H4 (cell line): ENCODE measurements at places on chromosomes 16 and 17. TPM values are rescaled to one million over a fixed set of nuclear protein-coding genes. Genes with fewer than 3 reads are reported as not detected.

SLC16A6 gene
- total RNA-seq, result 1.2 and 2.7 TPM in 2 replicates

EPX gene
- total RNA-seq, result 0.08 TPM in 1 of 2 replicates, not detected in the other

OR4D1 gene
- total RNA-seq, result 0.02 TPM in 1 of 2 replicates, not detected in the other

NAGS gene
- 1.0 and 3.1 TPM in 2 replicates for total RNA-seq

C16orf92 gene
- total RNA-seq, result not detected in 2 replicates

SCNN1B gene
- total RNA-seq, result not detected in 2 replicates

HAP1 gene
- 0.06 TPM in 1 of 2 replicates, not detected in the other for total RNA-seq

SLFN13 gene
- total RNA-seq, result 0.25 and 0.85 TPM in 2 replicates

DNA sequence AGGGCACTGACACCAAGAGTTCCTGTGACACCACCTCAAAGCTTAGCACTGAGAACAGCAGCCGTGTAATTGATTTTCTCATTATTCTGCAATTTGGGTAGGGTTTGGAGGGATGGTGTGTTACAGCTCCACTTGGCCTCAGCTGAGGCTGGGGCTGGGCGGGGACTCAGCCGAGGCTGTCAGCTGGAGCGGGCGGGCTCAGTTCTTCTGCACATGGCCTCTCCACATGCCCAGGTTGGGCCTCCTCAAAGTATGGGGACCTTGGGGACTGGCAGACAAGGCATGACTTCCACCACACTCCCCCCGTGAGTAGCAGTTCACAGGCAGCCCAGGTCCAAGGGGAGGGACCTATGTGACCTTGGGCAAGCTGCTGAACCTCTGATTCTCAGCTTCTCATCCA lies 171.5 kb downstream of the IRF8 start:
- DNase-seq, result no peak

DNA sequence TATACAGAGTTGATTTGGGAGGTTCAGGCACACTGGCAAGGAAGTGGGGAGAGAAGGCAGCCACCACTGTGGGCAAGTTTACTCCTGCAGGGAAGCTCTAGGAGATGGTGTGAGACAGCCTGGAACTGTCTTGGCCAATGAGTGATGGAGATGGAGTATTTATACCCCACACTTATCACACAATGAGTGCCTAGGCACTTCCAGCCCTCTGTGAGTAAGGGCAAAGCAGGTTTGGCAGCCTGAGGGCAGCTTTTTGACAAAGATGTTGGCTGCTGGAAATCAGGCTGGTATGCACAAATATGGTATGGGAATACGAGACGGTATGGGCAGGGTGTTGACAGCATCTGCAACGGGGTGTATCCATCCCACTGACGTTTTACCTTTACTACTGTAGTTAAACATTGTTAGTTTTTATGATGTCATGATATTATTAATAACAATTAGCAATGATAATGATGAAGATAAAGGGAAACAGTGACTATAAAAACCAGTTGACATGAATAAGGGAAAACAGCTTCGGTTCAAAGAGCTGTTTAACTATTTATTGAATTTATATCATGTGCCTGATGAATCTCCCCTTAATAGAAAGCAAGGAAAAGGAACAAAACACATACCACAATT lies 149.9 kb downstream of the CDK5R1 start:
- no peak for DNase-seq

- DNase-seq, result no peak
These were observed 8.8 kb upstream of the VPS4A start for GRCh38 chr16:69302301-69302700.

DNA sequence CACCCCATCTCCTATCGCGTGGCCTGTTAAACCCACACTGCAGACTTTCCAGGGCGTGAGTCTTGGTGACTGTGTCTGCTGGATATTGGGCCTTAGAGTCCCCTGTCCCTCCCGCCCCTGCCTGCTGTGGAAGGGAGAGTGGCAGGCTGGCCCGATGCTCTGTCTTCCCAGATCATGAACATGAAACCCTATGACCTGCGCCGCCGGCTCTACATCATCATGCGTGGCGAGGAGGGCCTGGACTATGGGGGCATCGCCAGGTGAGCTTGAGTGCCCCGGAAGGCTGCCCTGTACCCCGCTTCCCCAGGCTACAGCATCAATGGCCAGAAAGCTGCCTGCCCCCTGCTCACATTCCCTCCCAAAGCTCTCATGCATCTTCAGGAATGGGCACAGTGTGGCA lies 19.5 kb upstream of the CLEC18A start:
- DNase-seq, result no peak

DNA sequence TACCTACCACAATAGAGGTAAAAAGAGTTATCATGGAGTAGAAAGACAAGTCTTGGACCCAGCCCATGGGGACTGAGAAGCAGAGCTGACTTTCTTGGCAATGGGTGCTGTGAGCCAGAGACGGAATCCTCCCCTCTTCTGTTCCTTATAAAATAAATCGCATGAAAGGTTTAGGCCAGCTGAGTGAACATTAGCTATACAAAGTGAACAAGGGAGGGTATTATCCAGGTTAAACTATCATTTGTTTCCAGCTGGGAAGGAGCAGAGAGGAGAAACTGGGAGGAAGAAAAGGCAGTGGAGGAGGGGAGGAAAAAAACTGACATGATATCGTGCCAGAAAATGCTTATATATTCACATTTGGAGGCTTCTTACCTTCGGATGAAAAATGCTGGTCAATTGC lies 13.3 kb upstream of the PAFAH1B1 start:
- DNase-seq, result no peak

DNA sequence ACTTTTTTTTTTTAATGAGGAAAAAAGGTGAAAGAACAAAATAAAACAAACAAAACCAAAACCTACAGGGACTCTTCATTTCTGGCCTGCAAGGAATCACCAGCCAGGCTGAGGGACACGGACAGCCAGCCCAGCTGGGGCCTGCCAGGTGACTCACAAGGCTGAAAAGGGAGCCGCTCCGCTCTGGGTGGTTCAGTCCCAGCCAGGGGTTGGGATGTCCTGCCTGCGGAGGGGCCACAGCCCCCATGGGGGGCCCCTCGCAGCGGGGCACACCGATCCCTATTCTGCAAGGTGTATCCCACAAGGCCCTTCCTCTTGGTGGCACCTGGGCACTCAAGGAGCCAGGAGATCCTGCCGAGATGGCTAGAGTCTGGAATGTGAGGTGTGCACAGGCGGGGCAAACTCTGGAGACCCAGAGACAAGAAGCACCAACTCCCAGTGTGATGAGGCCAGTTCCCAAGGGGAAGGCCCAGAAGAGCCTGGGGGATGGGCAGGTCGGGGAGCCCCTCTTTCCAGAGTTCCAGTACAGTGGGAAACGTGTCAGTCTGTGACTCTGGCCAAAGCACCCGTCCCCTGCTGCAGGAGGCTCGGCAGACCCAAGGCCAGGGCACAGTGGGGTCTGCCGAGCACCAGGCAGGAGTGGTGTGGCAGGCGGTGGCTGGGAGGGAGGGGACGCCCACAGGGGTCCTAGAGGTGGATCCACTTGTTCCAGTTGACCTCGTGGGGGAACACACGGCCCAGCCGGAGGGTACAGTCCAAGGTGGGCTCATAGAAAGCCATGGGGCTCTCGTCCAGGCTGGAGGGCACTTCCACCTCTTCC lies 58.9 kb downstream of the IL21R start:
- no peak for DNase-seq

DNA sequence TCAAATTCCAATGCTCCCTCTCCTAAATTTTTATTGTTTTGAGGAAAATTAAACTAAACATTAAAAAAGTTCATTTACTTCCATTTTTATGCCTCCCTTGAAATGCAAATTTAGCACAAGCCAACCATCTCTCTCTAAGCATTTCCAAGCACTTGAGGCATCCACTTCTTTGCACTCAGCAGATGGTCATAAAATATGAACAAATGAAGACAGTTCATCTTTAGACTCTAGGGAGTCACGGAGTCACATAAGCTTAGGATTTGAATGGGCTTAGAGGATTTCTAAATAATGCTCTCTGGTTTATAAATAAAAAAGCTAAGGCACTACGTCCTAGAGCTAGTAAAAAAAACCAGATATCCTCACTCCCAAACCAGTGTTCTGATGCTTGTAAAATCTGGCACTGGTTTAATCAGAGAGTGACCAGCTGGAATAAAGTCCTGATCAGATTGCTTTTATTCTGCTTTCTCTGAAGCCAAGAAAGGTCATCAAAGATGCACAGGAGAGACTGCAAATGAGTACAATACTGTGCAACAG lies 204.2 kb downstream of the CA10 start:
- DNase-seq, result no peak

- no peak for DNase-seq
These were observed 89.8 kb downstream of the C16orf95 start for GRCh38 chr16:87227296-87227951.

GRCh38 chr17:58327363-58328194 lies 1.0 kb downstream of the TSPOAP1 start:
- no peak for DNase-seq

DNA sequence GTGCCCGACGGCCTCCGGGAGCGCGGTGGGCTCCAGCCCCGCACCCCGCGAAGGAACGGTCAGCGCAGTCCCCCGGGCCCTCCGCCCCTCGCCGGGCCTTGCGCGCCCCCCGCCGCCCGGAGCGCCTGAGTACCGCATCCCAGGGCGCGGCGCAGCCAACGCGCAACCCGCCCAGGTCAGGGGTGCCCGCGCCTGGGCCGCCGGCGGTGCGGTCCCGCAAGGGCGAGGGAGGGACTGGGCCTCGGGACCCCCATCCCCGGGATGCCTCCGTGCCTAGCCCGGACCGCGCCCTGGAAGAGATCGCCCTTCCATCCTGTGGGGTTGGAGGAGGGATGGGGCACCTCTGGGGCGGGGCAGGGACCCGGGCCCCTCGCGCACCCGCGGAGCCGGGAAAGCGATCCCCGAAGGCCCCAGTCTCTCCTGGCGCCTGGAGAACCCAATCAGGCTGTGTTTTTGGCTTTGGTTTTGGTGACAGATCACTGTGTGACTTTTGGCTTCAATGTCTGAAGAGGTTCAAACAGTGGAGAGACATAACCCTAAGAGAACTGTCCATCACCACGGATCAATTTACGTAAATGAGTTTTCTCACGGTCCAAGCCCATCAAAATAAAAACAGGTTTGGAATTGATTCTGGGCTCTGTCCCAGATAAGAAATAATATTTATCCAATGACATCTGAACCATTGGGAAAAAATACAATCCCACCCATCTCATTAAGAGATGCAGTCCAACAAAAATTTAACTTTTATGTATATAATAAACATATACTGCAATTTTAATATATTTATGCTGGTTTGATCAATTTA lies 17.8 kb downstream of the ENPP7 start:
- DNase-seq, result no peak

DNA sequence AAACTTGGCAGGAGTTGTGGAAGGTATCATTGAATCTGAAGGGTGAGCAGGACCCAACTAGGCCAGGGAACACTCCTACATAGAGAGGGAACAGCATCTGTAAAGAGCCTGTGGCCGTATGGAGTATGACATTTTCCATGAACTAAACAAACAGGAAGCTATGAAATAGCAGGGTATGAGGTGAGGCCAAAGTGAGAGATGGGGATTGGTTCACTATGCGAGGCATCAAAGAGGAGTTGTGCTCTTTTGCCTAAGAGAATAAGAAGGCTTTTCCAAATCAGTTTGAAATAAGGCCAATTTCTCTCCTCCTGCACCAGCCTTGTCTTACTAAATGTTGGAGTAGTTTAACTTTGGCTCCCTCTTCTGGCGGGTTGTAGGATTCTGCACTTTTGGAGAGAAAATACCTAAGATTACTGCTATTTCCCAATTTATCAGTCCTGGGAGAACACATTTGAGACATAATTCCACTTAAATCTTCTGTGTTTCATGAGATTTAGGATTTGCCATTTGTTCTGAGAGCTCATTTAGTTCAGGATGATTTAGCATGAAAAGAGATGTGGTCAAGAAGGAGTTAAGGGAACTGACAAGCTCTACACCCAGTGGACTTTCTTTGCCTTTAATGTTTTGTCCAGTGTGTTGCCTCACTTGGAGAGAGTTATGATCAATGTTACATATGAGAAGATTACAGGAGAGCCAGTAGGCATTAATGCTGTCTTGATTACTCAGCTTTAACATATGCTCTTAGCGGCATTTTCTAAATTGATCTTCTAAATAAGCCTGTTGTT lies 55.4 kb downstream of the TNRC6C start:
- peak; percentile 69 for DNase-seq

- peak; percentile 90 for DNase-seq
These were observed 6.2 kb upstream of the DUSP14 start for GRCh38 chr17:37483311-37484039.

GRCh38 chr17:76736349-76737081 lies 616 bp downstream of the SRSF2 start:
- peak; percentile 47 for DNase-seq
